ENCODE measurements at places on chromosomes 1 and 21.
A peak's percentile ranks its signal among the peaks of the same experiment; 100 is the strongest.

GRCh38 chr1:60273185-60273584, 199.6 kb upstream of the C1orf87 start:
- DNase-seq, result no peak

GRCh38 chr1:59291561-59291960, 5.3 kb upstream of the FGGY start:
- DNase-seq, result no peak

DNA sequence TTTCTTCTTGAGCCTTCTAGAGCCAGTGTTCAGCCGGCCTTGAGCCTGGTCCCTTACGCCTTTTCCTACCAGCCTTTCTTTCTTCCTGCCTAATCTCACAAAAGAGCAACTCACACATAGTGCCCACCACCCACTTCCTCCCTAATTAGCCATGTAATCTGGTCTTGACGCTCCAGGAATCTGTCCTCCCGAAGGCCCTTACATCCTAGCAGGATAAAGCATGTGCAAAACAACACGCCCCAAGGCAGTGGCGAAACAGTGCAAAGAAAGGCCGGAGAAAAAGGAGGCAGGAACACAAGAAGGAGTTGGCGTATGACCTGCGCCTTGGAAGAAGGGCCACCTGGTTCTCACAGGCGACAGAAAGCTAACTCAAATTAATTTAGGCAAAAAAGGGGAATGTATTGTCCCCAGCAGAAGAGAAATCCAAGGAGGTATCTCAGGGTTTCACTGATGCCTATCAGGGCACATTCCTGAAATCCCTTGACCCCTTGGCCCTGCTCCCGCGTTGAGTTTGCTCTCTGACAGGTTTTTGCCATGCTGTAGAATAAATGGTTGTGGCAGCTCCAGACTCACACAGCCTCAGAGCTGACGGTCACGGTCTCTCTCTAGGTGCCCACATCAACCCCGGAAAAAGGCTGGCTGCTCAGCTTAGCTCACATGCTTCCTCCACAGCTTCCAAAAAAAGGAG, 79.0 kb downstream of the ZNF281 start:
- no peak for DNase-seq

DNA sequence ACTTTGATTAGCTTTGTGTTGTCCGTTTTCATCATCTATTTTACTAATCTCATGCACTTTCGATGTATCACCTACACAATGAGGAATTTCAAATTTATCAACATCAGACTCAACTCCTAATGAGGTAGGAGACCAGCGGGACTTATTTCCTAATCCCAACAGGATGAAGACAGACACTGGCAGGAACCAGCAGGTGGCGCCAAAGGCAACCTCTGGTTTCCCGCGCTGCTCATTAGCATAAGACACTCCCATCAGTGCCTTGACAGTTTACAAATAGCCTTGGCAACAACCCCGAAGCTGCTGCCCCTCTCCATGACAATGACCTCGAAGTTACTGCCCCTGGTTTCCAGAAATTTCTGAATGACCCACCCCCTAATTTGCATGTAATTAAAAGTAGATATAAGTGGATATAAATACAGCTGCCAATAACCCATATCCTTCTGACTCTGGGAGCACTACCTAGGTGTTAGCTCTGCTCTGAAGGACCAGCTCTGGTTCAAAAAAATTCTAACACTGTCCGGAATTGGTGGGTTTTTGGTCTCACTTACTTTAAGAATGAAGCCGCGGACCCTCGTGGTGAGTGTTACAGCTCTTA, 974.8 kb downstream of the ADGRL2 start:
- peak; percentile 15 for DNase-seq

DNA sequence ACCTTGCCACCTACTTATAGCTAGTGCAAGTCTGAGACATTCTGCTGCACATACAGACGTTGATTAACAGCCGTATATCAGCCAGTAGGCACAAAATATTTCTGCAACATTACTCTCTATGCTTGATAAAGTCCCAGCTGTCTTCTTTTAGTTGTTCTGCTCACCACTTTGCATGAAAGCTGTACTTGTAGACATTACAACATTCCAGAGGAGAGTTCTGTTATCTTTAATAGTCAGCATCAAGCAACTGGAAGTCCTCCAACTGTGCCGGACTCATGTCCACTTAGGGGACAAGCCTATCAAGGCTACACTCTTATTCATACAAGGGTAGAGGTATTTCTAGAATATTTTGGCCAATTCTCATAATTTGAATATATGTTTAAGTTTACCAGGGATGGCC, 50.0 kb downstream of the CACHD1 start:
- DNase-seq, result no peak

GRCh38 chr21:39196310-39196709, 13.1 kb upstream of the PSMG1 start:
- DNase-seq, result no peak
